ENCODE measurements at places on chromosomes 5 and 9. TPM values are rescaled to one million over a fixed set of nuclear protein-coding genes. Genes with fewer than 3 reads are reported as not detected.

DNA sequence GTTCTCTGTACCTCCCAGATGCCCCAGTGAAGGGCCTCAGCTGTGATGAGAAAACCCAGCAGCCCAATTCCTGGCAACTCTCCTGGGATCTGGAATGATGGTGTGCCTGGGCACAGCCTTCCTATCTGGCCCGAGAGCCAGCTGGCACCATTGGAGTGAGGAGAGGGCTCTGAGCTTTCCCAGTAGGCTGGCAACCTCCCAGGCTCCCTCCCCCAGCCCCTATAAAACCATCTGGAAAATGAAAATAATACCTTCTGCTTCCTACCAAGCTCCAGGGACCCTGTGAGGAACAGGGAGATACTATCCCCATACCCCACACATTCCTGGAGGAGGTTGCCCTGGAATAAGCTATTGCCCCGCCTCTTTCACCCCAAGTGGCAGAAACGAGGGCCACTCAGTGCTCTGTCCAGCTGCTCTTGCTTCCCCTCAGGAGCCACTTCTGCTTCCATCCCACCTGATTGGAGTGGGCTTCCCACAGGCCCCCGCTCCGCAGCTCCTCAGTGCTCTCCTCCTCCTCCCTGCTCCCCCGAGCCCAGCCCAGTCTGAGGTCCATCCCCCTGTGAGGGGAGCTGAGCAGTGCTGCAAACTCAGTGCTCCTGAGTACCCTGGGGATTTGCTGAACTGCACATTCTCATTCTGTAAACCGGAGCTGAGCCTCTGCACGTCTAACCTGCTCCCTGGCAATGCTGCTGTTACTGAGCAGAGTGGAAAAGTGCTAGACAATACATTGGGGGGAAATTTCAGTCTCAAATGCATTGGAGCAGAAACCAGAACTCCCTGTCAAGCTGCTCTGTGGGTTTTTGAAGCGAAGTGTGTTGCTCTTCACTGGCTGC is 74.7 kb downstream of the THBS4 start:
- DNase-seq: no peak

DNA sequence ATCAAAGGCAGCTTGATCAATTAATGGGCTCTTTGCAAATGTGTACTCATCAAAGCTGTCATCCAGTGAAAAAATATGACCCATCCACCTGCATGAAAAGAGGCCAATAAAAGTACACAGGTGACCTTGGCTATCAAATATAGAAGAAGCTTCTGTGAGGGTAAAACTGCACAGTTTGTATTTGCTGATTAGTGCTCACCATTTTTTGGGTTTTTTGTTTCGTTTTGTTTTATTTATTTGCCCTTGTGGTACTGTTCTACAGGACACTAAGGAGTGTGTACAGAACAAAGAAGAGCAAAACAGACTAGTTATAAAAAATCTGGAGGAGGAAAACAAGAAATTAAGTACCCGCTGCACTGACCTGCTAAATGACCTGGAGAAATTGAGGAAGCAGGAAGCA is 101.3 kb downstream of the CNTLN start:
- DNase-seq: no peak

GRCh38 chr5:123000731-123001130 is 35.8 kb downstream of the PPIC start:
- DNase-seq: no peak

DNA sequence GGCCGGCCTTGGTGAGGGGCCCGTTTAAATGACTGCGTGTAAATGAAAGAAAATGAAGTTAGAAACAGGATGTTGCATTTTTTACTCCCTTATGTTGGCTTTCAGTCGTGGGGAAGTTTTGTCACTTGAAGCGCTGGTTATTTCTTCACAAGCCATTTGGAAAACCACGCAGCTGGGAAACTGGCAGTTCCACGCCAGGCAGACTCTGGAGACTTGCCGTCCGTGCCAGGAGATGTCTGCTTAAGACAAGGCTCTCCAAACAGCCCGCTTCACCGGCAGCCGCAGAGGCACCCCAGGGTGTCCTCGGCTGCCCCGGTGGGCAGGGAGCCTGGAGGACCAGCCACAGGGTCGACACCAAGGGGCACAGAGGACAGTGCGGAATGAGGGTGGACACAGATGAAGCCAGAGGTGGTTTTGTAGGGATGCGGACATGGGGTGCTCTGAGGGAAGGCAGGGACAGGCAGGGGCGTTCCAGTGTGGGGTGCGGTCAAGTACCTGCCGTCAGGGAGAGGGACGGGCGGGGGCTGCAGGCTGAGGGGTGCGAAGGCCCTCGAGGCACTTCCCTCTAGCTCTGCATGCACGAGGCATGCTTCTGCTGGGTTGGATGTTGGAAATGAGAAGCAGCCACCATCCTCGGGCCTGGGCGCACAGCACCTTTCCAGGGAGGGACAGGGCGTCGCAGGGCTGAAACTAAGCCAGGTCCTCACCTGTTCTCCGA is 11.1 kb upstream of the AJM1 start:
- no peak for DNase-seq

DNA sequence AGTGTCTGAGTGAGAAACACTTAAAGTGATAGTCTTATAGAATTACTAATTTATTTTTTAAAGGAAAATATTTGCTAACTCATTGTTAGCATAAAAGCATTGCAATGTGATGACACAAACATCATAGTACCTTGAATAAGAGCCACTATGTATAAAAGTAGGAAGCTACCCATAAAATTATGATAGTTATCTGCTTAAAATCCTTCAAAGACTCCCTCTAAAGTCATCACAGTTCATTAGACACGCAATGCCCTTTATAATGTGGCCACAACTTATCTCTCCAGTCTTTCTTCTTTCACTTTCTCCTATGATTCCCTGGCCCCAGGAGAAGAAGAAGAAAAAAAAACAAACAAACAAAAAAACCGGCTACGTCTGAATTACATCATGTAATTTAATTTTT is 1144.0 kb upstream of the NUDT12 start:
- no peak for DNase-seq

- no peak for DNase-seq
Measured at GRCh38 chr9:113692256-113692655, 183.9 kb upstream of the ZNF618 start.

DNA sequence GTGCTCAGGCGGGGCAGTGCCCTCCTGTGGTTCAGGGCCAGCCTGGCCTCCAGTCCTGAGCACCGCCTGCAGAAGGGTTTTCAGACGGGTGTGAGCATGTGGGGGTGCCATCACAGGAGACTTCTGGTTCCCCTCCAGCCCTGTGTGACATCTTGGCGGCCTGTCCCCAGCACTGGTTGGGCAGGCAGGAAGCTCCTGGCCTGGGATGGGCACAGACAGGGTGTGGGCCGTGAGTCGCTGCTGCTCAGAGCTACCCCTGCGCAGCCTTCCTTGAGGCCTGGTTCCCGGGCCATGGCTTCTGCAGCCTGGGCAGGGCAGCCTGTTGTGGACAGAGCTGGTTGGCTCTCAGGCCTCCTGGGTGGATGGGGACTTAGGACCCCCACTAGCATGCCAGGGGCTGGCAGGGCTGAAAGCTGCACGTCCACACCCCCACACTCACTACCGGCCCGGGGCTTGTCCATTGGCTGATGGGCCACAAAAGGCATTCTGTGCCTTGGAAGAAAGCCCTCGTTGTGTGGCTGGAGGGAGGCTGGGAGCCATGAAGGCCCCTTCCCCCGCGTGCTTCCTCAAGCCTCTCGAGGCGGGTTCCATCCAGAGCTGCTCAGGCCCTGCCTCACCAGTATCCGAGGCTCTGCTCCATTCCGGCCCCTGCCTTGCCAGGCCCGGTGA is 58.7 kb downstream of the RXRA start:
- no peak for DNase-seq

DNA sequence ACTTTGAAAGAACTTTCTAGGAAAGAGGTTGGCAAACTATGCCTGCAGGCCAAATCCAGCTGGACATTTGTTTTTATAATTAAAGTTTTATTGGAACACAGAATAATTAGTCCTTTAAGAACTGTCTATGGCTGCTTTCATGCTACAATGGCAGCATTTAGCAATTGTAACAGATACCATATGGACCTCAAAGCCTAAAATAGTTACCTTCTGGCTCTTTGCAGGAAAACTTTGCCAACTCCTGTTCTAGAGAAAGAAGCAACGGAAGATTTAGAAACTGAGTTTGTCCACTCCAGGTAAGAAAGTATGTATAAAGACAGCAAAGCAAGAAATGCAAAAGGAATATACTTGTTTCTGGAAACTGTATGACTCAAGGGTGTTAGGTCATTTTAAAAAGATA is 281.7 kb upstream of the TRPM3 start:
- DNase-seq: no peak

SH2D3C gene
- total RNA-seq: 0.05 TPM

DNA sequence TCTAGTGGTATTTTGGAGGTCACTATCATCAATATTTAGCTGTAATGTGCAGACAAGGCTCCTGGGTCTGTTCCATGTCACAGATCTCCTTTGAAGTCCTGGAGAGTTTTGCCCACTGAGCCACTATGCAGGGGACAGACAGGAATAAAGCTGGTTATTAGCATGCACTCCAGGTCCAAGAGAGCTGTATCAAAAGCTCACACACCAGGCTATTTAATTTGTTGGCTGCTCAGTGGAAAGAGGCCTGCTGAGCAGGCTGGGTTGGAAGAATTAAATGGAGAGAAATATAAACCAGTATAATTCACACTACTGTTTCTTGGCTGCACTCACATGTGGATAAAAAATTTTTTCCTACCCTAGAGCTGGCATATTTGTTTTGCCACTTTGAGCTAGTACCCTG is 113.8 kb upstream of the TAF11L2 start:
- no peak for DNase-seq

ADRA1B gene
- 5.4 TPM for total RNA-seq

ORM2 gene
- not detected for total RNA-seq
